ENCODE measurements at places on chromosomes 6 and 20.

DNA sequence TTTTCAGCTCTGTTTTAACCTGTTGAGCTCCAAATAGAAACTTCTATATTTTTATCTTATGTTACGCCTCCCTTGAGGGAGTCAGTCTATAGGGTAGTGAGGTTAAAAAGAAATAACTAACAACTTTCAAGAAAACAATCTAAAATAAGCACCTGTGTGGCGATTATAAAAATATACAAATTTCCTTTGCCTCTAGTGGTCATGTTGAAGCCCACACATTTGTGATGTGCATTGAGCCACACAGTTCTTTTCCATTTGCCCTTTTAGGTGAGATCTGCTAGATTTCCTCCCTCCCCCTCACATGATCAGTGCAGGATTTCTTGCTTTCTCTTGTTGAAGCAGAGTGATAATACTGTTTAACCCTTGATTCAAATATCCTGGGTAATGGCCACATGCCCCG lies 84.2 kb downstream of the MYB start:
- DNase-seq, result no peak

GRCh38 chr6:118165500-118165899 lies 258.4 kb downstream of the SLC35F1 start:
- no peak for DNase-seq

DNA sequence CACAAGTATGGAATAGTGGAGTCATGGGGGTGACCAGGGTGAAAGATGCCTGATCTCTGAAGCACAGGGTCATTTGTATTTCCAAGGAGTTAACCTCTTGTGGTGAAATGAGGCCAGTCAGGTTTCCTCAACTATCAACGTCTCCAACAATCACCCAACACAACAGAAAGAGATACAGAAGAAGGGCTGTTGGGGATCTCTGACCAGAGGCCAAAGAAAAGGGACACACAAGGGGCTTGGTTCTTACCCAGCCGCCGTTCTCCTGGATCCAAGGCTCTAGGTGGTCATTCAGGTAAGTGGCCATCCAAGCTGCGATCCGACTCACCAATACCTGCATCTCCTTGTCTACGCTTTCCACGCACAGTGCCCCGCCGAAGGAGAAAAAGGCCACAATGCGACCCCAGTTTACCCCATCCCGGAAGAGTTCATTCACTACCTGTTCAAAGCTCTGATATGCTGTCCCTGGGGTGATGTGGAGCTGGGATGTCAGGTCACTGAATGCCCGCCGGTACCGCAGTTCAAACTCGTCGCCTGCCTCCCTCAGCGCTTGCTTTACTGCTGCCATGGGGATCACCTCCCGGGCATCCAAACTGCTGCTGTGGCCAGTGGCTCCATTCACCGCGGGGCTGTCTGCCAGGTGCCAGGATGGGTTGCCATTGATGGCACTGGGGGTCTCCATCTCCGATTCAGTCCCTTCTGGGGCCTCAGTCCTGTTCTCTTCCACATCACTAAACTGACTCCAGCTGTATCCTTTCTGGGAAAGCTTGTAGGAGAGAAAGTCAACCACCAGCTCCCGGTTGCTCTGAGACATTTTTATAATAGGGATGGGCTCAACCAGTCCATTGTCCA lies 1.0 kb downstream of the BCL2L1 start:
- no peak for DNase-seq

GRCh38 chr6:57435475-57436160 lies 118.2 kb downstream of the PRIM2 start:
- DNase-seq, result no peak

GRCh38 chr20:44342248-44342647 lies 5.4 kb downstream of the R3HDML start:
- no peak for DNase-seq

All from activated CD4-positive, CD25-positive, alpha-beta regulatory T cell (primary cell).